ENCODE measurements at places on chromosomes 1 and 21. TPM values are rescaled to one million over a fixed set of nuclear protein-coding genes. Genes with fewer than 3 reads are reported as not detected.

- H3K27ac ChIP-seq = peak overlapping the region; percentile 68
- DNase-seq = no peak
- no peaks in the 10 kb centered on the region for H3K36me3 ChIP-seq
- no peaks in the 10 kb centered on the region for H3K27me3 ChIP-seq
- no peak overlapping the region for H3K4me3 ChIP-seq
Observed at GRCh38 chr1:162166917-162167615, 97.6 kb downstream of the NOS1AP start.

DNA sequence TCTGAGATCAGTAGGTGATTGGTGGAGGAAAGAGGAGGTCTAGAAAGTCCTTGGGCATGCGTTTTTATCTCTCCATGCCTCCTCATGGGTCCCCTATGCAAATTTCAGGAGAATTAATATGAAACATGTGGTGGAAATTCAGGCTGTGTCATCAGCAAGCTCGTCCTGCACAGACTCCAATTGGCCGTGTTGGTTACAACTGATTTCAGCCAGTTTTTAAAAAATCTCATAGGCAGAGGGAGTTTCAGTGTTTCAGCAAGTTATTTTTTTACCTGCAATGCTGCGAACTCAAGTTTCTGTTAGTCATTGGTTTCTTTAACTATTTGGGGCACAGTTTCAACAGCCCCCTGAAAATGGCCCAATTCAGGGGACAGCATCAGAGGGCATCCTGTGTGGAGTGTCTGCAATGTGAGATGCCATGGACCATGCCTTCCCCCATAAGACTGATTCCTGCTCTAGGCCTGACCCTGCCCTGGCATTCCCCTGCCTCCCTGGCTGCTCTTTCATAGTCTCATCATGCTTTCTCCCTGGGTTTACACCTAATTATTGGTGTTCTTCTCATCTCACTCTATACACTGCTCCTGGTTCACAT is 59.9 kb downstream of the C1orf198 start:
- no peaks in the 10 kb centered on the region for H3K27me3 ChIP-seq
- no peak for DNase-seq
- no peak overlapping the region for H3K4me3 ChIP-seq
- no peaks in the 10 kb centered on the region for H3K4me1 ChIP-seq
- H3K36me3 ChIP-seq = no peaks in the 10 kb centered on the region

- no peak overlapping the region for H3K4me3 ChIP-seq
- H3K4me1 ChIP-seq = no peaks in the 10 kb centered on the region
- no peak for DNase-seq
- H3K36me3 ChIP-seq = no peaks in the 10 kb centered on the region
- H3K27me3 ChIP-seq = no peaks in the 10 kb centered on the region
- H3K27ac ChIP-seq = no peak overlapping the region
Observed at GRCh38 chr1:64363616-64364015, 106.3 kb upstream of the CACHD1 start.

DNA sequence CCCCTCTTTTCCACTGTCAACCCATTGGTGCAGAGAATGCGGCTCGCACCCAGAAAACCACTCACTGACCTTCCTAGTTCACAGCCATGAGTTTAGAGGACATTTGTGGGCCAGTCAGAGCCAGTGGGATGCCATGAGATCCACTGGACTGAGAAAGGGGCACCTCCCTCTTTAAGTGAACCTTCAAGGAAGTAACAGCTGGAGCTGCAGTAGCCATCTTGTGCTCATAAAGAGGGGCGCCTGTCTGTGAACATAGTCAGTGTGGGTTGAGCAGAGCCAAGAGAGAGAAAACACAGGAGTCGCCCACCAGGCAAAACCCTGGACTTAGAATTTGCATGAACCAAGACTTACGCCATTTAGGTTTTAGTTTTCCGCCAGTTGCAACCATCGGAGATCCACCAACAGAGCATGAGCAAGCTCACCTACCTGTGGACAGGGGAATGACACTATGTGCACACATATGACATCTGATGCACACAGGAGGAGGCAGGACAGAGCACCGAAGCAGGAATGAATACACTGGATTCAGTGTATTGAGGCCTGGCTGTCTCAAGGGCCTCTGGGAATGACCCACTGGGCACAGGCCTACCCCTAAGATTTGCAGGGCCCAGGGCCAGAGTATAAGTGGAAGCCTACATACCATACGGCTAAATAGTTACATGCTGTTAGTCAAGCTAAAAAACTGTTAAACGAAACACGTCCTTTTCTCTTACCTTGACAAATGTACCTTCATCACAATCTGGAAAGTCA is 151.6 kb downstream of the GRIK3 start:
- no peaks in the 10 kb centered on the region for H3K4me1 ChIP-seq
- DNase-seq = peak; percentile 1
- no peak overlapping the region for H3K4me3 ChIP-seq
- no peaks in the 10 kb centered on the region for H3K27me3 ChIP-seq
- H3K27ac ChIP-seq = no peak overlapping the region

- H3K4me1 ChIP-seq = peaks cover 6% of the 10 kb centered on the region
- no peak for DNase-seq
- no peak overlapping the region for H3K27ac ChIP-seq
- no peaks in the 10 kb centered on the region for H3K36me3 ChIP-seq
Observed at GRCh38 chr1:30715216-30715615, 8.2 kb downstream of the MATN1 start.

- H3K36me3 ChIP-seq = no peaks in the 10 kb centered on the region
- no peak overlapping the region for H3K4me3 ChIP-seq
- H3K4me1 ChIP-seq = peaks cover 5% of the 10 kb centered on the region
- no peak overlapping the region for H3K27ac ChIP-seq
- peaks cover 2% of the 10 kb centered on the region for H3K27me3 ChIP-seq
- no peak for DNase-seq
Observed at GRCh38 chr1:76079475-76080227, 5.1 kb downstream of the ST6GALNAC3 start.

- no peaks in the 10 kb centered on the region for H3K4me1 ChIP-seq
- H3K36me3 ChIP-seq = no peaks in the 10 kb centered on the region
- no peak for DNase-seq
- H3K4me3 ChIP-seq = no peak overlapping the region
- H3K27ac ChIP-seq = no peak overlapping the region
Observed at GRCh38 chr1:13535227-13535626, 21.4 kb upstream of the LRRC38 start.

GRCh38 chr1:211378844-211379243 is 52.2 kb downstream of the TRAF5 start:
- no peak for DNase-seq
- no peak overlapping the region for H3K27ac ChIP-seq
- no peaks in the 10 kb centered on the region for H3K27me3 ChIP-seq
- no peaks in the 10 kb centered on the region for H3K4me1 ChIP-seq

CA6 gene
- not detected for total RNA-seq

TMPRSS3 gene
- 0.27 TPM for total RNA-seq

AGMAT gene
- 0.96 TPM for total RNA-seq

LPAR3 gene
- total RNA-seq = 131 TPM
